Ureter (tissue), 1 donor: ENCODE measurements at places on chromosomes 4 and X. TPM values are rescaled to one million over a fixed set of nuclear protein-coding genes. Genes with fewer than 3 reads are reported as not detected.

GRCh38 chr4:147820975-147821374 is 89.1 kb downstream of the ARHGAP10 start:
- peak; percentile 47 for DNase-seq

The FHIP1A gene
- 25.0 TPM for total RNA-seq

The ASB5 gene
- total RNA-seq = 1.7 TPM

GRCh38 chrX:46823481-46823880 is 13.4 kb upstream of the RP2 start:
- no peak for DNase-seq

The ANXA10 gene
- 36.3 TPM for total RNA-seq

DNA sequence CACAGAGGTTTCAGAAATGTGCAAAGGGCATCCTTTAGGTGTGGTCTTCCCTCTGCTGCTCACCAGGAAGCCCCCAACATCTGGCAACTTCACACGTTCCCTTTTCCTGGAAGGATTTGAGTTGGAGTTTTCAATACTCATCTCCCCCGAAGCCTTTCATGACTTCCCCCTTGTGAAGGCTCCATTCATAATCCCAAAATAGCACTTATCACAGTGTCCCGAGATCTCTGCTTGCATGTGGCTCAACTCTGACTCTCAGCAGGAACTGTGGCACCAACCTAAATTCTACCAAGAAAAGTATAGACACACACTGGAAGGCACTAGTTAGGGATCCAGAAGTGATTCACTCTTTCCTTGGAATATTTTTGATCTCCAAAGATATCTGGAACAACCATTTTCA is 40.5 kb upstream of the ZNF827 start:
- no peak for DNase-seq
